Nephron progenitor cell (in vitro differentiated cells): ENCODE measurements at places on chromosomes 6 and 20.

GRCh38 chr20:23163562-23163961, 77.4 kb upstream of the CD93 start:
- no peak for DNase-seq

GRCh38 chr20:63963784-63964301, 5.9 kb downstream of the ZNF512B start:
- DNase-seq, result no peak

- DNase-seq, result no peak
These were observed 356.3 kb downstream of the HTR1B start for GRCh38 chr6:77106992-77107391.

DNA sequence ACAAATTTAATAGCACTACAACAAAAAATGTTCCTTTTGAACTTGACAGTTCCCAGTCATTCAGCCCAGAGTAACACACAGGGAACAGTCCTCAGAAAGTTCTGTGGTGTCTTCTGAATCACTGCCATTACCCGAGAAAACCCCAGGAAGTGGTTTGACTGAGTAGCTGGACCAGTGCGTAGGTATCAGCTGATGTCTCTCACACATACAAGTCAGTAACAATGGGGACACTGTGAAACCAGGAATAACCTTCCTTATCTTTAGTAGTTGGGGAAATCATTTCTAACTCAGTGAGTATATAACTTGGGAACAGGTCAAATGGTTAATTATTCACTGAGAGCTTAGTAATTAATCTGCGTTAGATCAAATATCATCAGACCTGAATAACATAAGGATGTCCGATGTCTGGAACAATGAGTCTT, 73.1 kb downstream of the HIVEP2 start:
- DNase-seq, result no peak

GRCh38 chr6:122567034-122567433, 43.2 kb upstream of the PKIB start:
- no peak for DNase-seq

GRCh38 chr6:22605736-22606135, 36.4 kb downstream of the HDGFL1 start:
- DNase-seq, result no peak

- DNase-seq, result peak; percentile 17
These were observed 243.8 kb downstream of the PLCB1 start for GRCh38 chr20:8375898-8376297.

GRCh38 chr6:169312658-169313346, 59.2 kb upstream of the THBS2 start:
- DNase-seq, result no peak

GRCh38 chr6:36230371-36230770, 33.8 kb downstream of the BRPF3 start:
- DNase-seq, result no peak
